Activated naive CD4-positive, alpha-beta T cell (primary cell): ENCODE measurements at places on chromosomes 16 and 17.
A peak's percentile ranks its signal among the peaks of the same experiment; 100 is the strongest.

DNA sequence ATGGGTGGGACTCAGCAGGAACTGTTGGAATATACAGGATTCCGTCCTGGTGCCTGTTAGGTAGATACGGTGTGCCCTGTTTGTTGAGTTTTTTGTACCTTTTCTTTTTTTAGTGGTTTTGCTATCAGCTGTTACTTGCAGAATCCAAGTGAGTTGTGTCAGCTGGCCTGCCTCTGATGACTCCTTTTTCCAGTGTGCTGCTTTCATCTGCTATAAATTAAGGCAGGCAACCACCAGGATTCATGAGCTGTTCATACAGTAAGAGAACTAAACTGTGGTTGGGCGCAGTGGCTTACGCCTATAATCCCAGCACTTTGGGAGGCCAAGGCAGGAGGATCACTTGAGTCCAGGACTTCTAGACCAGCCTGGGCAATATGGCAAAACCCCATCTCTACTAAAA lies 79.9 kb downstream of the WNT3 start:
- no peak for DNase-seq

DNA sequence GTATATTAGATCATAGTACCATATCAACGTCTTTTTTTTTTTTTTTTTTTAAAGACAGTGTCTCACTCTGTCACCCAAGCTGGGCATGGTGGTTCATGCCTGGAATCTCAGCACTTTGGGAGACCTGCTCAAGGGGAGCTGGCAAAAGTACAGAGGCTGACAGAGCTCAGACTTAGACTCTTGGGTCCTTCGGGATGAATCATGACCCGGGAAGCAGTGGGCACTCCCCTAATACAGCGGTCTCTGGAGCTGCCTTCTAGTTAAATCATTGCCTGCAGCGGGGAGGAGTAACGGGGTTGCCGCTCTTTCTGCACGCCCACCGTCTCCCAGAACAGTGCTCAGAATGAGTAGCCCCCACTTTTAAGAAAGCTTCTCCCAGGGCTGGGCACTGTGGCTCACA lies 174.4 kb downstream of the CPPED1 start:
- DNase-seq = no peak

DNA sequence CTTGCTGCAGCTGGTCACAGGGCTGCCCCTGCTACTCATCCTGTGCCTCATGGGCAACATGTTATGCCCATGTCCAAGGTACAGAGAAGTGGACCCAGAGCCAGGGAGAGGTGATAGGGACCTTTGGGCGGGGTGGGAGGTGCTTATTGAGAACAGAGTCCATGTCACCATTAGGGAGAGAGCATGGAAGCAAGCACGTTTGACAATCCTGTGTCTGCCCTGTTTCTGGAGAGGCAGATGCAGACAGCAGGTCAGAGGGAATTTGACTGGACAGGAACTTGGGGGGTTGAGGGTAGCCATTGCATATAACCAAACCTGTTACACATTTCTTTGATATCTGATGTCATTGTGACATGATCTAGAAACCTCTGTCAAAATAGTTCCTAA lies 14.3 kb upstream of the ARL4D start:
- DNase-seq = no peak

GRCh38 chr17:51572115-51572514 lies 311.8 kb downstream of the UTP18 start:
- no peak for DNase-seq

DNA sequence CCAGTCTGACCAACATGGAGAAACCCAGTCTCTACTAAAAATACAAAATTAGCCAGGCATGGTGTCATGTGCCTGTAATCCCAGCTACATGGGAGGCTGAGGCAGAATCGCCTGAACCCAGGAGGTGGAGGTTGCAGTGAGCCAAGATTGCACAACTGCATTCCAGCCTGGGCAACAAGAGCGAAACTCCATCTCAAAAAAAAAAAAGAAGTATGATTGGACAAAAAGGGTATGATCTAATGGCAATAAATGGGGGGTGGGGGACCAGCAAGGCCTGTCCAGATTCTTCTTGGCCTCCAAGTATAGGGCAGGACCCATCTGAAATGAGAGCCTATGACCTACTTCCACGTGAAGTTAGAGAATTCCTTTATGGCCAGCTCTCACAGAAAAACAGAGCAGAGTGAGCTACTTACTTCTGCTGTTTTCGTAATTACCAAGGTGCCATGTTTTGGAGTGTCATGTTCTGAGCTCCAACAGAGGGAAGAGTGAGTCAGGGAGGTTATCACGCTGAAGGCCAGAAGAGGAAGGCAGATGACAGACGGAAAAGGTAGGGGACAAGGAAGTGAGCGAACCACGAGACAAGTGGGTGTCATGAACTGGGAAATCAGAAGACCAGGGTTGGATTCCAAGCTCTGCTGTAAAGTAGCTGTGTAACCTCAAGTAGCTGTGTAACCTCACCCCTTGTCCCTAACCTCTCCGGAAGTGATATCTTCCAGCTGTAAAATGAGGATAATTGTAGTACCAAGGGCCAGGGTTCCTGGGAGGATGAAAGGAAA lies 3.6 kb upstream of the ZMYND15 start:
- DNase-seq = no peak

- no peak for DNase-seq
Observed at GRCh38 chr16:57324749-57325148, 33.8 kb upstream of the CCL22 start.

DNA sequence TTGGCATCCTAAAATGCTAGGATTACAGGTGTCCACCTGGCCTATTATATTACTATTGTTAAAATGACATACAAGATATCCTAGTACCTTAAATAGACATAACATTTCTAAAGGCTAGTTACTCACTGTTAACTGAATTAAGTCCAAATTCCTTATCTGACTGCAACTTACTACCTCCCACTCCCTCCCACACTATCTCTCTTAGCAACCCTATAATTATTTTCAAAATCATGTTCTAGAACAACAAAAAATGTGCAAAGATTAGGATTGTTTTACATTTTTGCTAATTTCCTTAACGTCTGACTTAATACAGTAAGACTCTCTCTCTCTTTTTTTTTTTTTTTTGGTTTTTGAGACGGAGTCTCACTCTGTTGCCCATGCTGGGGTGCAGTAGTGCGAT lies 2.2 kb upstream of the ATF7IP2 start:
- no peak for DNase-seq

DNA sequence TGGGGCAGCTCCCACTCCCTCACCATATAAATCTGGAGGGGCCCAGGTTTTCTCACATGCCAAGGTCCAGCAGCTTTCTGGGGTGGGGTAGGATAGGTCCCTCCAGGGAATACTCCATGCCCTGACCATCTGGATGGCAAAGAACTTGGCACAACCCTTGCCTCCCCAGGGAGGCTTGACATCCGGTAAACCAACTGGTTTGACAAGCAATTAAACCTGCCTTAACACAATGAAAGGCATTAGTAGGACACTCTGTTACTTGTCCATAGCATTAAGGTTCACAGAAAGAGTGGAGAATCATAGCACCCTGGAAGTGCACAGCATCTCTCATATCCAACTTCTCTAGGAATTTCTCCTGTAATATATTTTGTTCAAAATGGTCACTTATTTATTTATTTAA lies 63.9 kb upstream of the MAF start:
- no peak for DNase-seq

DNA sequence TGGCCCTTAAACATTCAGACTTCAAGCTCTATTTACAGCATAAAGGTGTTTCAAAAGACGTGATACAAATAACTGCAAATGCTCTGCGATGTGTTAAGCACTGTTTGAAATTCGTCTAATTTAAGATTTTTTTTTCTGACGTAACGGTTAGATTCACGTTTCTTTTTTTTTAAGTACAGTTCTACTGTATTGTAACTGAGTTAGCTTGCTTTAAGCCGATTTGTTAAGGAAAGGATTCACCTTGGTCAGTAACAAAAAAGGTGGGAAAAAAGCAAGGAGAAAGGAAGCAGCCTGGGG lies 681 bp upstream of the MAPT start:
- DNase-seq = no peak

GRCh38 chr17:35212668-35213067 lies 18.5 kb upstream of the SLC35G3 start:
- no peak for DNase-seq

DNA sequence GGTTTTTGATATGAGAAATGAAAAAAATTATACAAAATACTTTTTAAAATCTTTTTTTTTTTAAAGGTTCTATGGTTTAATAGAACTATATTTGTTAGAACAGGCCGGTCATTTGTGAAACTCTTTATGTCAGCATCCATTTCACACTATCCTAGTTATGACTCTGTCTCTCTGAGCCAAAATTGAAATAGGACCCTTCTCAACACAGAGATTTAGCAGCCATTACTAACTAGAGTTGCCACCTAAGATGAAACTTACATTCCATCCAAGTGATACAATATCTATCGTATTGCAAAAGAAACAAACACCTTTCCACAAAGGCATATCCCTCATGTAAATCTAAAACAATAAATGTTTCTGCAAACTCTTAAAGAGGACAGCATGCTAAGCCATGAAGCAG lies 249.8 kb downstream of the CDH11 start:
- DNase-seq = no peak

- DNase-seq = peak; percentile 51
Observed at GRCh38 chr16:87806641-87807546, 41.1 kb upstream of the KLHDC4 start.

- peak; percentile 61 for DNase-seq
Observed at GRCh38 chr17:19744922-19745757, 3.0 kb downstream of the ALDH3A1 start.

GRCh38 chr16:27325736-27326135 lies 12.0 kb downstream of the IL4R start:
- DNase-seq = no peak

DNA sequence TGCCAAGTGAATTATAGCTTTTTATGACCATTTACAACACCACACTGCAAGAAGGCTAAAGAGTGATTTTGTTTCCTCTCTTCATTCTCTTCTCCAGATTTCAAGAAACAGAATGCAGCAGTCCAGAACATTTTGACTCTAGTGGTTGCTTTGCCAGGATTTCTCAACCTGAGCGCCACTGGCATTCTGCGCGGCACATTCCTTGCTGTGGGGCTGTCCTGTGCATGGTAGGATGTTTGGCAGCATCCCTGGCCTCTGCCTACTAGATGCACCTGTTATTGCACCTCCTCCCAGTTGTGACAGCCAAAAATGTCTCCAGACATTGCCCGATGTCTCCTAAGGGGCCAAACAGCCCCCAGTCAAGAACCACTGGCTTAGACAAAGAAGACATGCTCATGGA lies 25.7 kb upstream of the SLC39A11 start:
- no peak for DNase-seq

DNA sequence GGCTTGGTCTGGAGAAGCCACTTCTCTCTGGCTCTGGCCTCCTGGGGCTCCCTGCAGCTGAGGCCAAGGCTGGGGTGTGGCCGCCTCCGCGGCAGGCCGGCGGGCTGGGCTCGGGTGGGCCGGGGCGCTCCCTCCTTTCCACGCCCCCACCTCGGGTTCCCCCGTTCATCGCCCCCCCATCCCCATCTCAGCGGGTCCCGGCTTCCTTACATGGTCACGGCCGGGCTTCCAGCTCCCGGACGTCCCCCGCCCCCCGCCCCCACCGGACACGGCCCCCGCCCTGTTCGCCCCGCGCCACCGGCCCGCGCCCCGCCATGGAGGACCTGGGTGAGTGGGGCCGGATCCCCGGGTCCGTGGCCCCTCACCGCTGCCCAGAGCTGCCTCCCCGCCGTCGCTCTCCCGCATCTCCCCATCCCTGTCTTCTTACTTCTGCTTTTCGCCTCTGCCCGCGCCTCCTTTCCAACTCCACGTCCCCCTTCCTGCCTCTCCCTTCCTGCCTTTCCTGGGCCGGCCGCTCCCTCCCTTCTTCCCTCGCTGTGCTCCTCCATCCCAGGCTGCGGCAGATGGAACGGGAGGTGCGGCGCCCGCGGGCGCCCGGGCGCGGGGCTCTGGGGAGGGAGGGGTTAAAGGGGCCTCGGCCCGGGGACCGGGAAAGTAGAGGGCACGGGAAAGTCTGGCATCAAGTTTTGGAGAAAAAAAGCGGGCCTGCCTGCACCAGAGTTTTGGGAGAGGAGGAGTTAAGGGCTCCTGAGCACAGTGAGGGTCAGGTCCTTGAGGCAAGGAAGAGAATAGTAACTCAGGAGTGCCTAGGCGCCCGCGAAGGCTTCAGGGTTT lies at the start of gene TGFB1I1:
TGFB1I1 (plus strand) TSS at position 278 of the 834 bp plus-strand sequence; CDS start at position 315, 37 bp downstream.
- no peak for DNase-seq

DNA sequence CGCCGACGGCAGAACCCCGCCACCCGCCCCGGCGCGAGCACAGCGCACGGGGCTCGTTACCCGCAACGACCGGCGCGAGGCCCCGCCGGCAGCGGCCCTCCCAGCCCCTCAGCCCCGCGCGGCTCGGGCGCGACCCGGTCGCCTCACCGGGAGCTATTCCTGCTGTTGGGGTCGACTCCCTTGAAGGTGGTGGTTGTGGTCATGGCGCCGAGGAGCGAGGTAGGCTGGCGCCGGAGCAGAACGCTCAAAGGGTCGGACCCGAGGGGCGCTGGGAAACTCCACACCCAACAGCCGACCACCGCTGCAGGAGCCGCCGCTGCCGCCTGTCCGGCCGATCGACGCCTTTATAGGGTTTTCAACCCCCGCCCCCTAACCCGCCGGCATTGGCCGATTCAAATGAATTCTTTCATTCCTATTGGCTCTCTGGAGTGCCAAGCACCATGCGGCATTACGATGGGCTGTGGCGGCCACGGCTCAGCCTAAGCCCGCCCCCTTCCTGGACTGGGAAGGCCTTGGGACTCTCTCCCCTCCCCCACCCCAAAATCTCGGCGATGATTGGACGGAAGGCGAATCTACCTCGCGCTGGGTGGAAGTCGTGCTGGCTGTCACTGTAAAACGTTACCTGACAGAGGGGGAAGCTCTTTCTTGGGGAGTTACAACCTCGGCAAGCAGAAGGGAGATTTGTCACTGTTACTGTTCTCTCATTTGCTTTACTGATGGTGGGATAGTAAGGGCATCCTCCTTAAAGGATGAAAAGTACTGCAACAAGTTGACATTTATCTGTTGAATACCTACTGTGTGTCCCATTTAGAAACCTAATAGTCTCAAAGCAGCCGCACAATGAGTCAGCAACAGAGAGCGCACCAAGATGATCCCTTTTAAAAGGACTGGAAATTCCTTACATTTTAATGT lies at the start of gene JPT1:
JPT1 (minus strand) TSS at position 318 of the 912 bp plus-strand sequence; CDS start at position 203, 115 bp downstream.
- DNase-seq = peak; percentile 95

DNA sequence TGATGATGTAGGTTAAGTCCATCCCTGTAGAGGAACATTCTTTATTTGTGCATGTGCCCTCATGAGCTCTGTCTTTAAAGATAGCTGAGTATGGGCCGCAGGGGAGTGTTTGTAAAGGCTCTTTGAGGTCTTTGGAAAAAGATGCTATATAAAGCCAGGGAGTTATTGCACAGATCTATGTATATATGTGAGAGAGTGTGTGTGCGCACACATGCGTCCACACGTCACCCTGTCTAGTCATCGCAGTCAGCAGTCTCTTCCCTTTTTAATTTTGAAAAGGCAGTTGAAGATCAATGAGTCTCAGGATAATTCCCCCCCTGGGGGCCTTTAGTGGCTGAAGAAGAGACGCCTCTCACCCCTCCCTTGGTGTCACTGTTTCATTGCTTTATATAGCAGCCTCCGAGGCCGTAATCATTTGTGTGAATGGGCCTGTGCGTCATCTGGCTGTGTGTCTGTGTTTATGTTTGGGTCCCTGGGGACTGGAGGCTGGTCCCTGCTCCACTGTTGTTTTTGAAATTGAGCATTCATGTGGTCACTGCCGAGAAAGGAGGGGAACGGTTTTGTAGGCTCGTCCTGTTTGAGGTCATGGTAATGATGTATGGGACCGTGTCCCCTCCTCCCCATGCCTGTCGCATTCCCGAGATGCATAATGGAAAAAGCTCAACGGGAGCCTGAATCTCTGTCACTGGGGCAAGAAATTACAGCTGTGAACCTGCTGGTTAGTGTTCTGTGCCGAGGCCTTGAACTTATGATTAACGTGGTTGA lies 143.9 kb downstream of the SNX29 start:
- DNase-seq = no peak

- no peak for DNase-seq
Observed at GRCh38 chr17:77640916-77641605, 317.4 kb upstream of the TNRC6C start.

- no peak for DNase-seq
Observed at GRCh38 chr16:27745348-27745747, 195.4 kb downstream of the KATNIP start.
